Stimulated activated CD4-positive, alpha-beta T cell treated with anti-CD3 and anti-CD28 coated beads, Interleukin-1b, Interleukin-23, amount 100 ng/mL, for 1 hour (primary cell): ENCODE measurements at places on chromosomes 7 and 10.

DNA sequence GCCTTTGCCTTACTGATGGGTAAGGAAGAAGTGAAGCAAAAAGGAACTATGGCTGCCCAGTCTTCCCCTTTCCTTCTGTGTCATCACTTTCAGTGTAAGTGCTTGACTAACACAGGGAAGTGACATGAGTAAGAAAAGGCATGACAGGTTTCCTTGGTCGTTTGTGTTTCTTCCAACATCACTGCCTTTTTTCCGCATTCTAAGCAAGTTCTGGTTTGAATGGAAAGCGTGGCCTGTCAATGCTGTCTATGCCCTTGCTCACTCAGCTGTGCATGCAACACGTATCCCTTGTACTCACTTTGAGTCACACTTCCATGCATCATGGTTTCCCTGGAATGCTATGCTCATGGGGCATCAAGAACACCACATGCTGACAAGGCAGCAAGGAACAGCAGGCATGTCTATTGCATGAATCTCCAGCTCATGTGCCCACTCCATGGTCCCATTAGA, 111.8 kb downstream of the OAT start:
- DNase-seq: no peak

DNA sequence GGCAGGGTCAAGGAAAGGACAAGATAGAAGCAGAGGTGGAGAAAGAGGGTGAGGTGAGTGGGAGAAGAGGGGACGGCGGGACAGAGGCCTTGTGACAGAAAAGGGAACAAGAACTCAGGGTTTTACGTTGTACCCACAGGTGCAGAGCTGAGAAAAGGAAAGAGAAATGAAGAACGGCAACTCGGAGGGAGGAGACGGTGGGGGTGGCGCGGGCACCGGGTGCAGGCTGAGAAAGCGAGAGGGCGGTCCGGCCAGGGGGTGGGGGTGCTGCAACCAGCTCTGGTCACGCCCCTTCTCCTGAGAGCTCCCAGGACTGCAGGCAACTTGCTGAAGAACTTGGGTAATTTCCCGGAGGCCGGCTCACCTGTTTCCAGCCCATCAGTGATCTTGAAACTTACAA, 65.3 kb downstream of the CARD11 start:
- DNase-seq: peak; percentile 32

GRCh38 chr10:571688-572451, 117.6 kb downstream of the DIP2C start:
- no peak for DNase-seq

DNA sequence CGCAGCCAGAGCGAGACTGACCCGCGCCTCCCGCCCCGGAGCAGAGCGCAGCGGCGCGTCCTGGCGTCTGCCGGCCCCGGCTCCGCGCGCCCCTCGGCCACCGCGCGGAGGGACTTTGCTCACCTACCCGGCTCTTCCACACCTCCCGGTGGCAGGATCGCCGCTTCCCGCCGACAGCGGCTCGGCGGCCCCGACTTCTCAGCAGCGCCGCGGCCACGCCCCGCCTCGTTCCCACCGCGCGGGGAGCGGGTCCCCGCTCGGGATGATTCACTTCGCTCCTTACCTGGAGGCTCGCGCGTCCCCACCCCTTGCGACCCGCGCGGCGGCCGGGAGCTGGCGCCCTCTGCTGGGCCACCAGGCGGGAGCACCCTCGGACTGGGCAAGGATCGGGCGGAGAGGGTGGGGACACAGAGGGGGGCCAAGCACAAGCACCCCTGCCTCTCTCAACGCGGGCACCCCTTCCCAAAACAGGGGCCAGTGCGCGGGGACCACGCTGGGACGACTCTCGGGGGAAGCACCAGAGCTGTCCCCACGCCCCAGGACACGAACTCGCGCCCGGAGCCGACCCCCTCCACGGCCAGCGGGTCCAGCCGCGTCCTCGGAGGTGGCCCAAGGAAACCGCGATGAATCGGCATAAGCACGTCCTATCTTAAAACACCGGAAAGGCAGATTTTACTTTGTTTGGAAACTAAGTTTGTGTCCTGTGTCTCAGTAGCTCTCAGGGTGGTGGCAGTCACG, 101.0 kb upstream of the SVIL start:
- peak; percentile 69 for DNase-seq

DNA sequence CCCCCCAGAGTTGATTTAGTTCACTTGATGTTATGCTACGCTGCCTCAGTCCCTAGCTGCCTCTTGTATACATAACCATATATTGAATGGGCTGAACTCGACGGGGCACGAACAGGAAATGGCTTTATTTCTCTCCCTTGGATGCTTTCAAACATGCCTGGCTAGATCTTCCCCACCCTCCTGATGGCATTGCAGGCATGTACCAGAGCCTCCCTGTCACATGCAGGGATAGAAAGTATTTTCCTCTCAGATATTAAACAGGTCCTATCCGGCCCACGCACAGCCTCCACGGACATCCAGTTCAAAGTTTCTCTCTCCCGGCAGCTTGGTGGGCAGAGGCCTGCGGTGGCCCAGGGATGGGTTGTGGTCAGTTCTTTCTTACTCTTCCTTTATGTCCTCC, 422.1 kb downstream of the RPS24 start:
- no peak for DNase-seq

DNA sequence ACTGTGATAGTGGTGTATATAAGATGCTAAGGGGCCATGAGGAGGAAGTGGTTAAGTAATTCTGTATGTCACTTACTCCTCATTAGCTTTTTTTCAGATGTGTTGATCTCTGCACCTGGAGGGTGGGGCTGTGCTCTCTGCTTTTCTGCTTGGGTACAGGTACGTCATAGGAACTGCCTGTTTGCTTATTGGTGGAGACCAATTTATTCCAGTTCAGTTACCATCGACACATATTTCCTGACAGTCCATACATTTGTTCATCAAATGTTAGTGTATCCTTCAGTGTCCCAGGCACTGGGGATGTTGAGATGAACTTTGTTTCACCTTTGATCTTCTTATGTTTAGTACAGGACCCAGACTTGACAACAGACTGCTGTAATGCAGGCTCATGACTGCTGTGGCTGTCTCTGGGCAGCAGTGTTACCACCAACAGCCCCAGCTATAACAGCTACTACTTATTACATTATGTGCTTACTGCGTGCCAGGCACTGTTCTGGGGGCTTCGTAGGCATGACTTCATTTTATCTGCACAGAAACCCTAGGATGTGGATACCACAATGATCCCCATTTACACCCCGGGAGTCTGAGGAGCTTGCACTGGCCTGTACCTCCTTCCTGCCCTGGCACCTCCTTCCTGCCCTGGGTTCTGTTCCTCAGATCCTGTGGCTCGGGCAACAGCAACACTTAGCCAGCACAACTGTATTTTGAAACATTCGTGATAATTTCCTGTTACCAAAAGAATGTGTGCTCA, 87.4 kb downstream of the BUB3 start:
- DNase-seq: no peak

- DNase-seq: no peak
Observed at GRCh38 chr7:36545291-36545690, 155.6 kb downstream of the ANLN start.

DNA sequence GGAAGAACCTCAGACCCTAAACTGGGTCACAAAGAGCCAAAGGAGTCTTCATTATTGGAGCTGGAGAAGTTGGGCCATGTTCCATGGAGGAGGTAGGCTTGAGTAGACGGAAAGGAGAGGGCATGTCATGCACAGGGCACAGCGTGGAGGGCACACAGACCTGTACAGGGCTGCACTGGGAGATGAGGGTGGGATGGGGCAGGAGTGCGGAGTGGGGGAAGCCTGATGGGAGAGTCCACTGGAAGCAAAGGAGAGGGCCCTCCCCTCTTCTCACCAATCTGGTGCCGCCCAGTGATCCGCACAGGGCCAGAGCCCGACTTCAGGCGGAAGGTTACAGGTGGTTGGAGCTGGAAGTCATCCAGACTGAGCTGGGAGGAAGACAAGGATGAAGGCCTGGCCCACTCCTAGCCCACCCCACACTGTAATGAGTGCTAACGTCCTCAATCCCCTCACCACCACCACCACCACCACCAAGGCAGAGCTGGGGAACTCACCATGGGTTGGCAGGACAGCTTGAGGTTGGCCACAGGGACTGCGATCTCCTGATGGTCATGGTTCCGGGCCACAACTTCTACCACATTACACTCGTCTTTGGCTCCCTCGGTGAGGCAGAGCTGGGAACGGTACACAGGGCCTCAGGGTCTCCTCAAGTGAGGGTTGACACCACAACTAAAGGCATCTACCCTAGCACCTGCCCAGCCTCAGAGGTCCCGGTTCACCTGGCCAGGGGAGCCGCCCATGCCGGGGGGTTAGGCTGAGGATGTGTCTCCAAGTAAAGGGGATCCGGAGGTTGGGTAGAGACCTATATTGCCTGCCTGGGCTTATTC, 1.0 kb downstream of the NPM3 start:
- no peak for DNase-seq

- DNase-seq: no peak
Observed at GRCh38 chr10:48749254-48749787, 64.6 kb downstream of the WDFY4 start.

DNA sequence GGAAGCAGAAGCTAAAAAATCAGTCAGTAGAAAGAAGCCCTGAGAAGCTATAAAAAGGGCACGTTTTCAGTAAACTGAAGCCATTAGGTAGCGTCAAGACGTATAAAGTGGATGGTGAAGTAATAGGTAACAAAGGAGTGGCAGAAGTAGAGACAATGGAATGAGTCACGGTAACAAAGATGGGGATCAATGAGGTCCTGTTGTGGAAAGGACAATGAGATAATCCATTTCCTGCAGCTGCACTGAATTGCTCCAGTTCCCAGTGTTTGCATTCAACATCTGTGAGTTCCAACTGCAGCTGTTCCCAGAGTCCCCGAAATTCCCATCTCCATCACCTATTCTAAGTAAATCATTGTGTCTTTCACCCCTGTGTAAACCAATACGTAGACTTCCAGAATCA, 4.8 kb upstream of the HYCC1 start:
- no peak for DNase-seq

- no peak for DNase-seq
Observed at GRCh38 chr7:157692460-157693011, 355.7 kb downstream of the DNAJB6 start.

GRCh38 chr7:54838175-54838910, 79.3 kb upstream of the SEC61G start:
- DNase-seq: no peak

GRCh38 chr10:97307866-97308780, 10.9 kb upstream of the FRAT1 start:
- no peak for DNase-seq

DNA sequence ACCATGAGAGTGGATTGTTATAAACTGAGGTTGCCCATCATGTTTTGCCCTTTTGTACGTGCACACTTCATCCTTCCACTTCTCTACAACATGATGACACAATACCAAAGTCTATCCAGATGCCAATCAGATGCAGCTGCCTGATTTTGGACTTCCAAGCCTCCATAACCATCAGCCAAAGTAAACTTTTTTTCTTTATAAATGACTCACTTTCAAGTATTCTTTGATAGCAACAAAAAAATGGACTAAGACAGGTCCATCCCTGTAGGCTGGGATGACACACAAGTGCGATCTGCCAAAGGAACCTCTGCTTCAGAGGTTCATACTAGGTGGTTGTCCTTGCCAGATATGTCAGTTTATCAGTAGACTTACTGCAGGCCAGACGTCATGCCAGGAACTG, 320.2 kb upstream of the FZD1 start:
- DNase-seq: no peak

GRCh38 chr7:116671681-116672595, at the start of gene MET:
MET (plus strand) TSS chr7:116672196; CDS start chr7:116699085, 26,889 bp downstream.
- no peak for DNase-seq

- DNase-seq: no peak
Observed at GRCh38 chr10:78178940-78179339, 145.3 kb downstream of the RPS24 start.

DNA sequence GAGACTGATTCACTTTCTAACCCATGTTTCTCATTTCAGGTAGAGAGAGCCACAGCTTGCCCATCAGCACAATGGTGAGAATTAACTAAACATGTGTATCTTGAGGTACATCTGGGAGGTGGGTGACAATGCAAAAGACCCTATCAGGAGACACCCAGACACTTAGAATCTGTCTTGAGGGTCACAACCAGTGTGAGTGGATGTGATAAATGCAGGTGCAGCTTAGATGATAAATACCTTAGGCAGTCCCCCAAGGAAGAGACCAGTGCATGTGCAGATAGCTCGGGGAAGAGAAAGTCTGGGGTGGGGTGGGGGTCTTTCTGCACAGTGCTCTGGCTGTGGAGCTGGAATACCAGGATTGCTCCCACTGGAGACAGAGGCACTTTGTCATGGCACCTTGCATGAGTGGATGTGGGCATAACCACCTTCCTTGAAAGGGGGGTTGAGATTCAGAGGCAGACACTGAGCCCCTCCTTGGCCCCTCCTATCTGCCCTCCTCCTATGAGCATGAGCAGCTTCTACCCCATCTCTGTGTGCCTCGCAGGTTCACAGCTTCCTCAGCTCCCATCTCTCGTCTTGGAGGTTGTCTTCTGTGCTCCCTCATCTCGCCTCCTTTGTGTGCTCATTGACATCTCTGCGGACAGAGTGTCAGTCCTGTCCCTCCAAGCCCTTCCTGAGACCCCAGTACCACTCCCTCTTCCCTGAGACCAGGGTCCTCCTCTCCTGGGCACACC, 349.8 kb downstream of the TCERG1L start:
- DNase-seq: no peak

GRCh38 chr7:121449329-121449728, 53.2 kb upstream of the FAM3C start:
- DNase-seq: no peak

GRCh38 chr7:158001621-158002320, 585.9 kb downstream of the PTPRN2 start:
- DNase-seq: no peak

GRCh38 chr7:94052398-94053180, 48.4 kb upstream of the BET1 start:
- DNase-seq: no peak

DNA sequence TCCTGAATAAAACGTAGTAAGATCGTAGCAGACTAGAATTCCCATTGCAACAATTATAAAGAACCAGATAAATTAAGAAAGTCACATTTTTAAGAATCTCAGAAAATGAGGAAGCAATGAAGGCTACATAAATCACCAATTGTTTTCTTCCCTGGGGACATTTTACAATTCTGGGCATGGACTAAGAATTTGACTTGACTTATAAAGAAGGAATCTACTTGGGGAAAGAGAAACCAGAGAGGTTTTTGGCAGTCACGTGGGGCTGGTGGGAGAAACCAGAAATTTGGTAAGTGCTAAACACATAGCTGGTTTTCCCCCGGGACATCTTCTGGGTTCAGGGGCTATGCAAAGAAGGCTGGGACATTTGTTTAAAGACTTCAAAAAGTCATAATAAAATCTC, 109.8 kb upstream of the IL6 start:
- no peak for DNase-seq
